ENCODE measurements at places on chromosomes 2 and 18.

GRCh38 chr18:74493689-74494088 lies 2.5 kb upstream of the CNDP2 start:
- no peak for DNase-seq

- no peak for DNase-seq
Observed at GRCh38 chr2:28085201-28085600, 194.7 kb downstream of the BABAM2 start.

DNA sequence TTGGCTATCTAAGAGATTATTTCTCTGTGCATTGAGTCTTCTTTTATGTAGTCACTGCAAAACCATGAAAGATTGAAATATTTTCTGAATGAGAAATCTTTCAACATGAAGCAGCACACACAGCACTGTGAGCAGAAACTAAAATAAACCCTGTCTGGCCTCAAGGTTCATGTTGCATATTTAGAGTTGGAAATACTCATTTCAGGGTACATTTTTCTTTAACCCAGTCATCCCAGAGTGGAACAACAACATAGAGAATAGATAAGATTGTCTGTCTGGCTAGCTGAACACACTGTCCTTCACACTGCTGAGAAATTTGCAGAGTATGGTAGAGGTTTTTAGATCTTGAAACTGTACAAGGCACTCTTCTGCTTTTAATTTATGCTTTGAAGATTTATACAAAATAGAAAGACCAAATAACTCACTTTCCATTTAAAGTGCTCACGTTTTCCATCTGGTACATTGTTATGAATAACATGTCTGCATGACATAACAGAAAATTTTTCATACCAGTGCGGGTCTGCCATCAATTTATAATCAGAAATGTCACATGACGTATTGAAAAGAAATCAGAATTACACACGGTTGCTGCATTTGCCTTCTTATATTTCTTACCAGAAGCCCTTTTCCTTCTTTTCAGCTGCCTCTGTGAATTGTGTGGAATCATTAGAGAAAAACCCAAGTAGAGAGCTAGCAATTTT lies 25.0 kb upstream of the FN1 start:
- no peak for DNase-seq

DNA sequence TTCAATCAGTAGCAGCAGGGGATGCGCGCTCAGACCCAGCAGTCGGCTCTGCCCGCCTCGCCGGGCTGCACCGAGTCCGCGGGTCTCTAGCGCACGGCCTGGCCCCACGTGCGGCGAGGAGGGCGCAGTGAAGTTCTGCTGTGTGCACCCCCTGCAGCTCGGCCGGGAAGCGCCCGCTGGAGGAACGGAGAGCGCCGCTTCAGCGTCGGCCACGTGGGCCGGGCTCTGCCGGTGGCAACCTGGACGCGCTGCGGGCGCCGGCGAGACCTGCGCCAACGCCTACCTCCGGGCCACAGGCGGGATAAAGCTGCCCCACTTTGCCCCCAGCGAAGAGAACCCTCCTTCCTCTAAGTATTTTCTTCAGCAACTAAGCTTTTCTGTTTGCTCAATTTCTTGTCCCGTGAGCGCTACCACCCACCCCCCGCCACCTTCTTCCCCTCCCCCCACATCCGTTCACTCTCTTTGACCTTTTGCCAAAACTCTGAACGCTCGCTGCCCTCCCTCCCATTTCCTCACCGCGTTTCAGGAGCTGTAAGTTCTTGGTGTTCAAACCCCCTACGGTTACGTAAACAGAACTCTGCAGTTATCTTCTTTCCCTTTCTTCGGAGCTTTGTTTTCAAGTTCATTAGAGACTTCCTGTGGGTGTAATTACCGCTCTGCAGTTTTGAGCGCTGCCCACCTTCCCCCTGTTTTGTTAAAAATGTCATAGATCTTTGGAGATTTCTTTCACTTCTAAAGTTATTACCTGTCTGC lies 42.6 kb upstream of the EDAR start:
- peak; percentile 41 for DNase-seq

DNA sequence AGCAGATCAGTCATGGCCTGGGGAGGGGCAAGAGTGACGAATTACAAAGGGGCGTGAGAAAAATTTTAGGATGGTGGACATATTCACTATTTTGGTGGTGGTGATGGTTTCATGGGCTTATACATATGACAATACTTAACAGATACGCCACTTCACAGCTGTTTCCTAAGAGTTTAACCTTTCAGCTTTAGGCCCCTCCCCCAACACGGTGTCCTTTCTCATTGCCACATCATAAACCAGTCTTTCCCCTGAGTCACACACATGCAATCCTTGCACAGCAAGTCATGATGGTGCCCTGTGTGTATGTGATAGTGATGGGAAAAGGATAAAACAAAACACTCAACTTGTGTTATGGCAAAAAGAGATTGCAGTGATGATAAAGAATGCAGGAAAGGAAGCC lies 47.6 kb upstream of the IL1R1 start:
- DNase-seq: no peak

DNA sequence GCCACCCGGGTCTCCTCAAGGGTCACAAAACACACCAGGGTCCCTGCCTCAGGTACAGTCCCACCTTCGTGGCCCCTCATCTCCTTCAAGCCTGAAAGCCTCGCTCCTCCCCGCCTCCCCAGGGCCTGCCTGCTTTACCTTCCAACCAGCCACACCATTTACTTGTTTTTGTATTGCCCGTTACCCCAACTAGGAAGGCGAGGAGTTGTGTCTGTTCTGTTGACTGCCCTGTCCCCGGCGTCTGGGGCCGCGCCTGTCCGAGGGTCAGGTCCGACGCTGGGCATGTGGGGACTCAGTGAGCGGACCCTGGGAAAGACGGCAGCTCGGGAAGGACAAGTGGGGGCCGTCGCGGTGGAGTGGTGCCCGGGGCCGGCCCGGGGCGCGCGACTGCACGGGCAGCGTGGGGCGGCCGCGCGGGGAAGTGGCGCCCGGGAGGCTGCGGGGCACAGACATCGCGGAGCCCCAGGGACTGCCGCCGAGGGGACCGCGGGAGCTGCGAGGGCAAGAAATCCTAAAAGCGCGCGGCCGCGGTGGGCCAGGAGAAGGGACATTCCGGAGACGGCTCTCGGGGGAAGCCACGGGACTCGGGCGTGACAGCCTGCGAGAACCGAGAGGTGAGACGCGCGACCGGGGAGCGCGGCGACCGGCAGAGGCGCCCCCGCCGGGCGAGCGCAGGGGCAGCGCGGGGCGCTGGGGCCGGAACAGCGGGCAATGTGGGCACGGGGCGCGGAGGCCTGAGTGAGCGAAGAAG lies 797 bp upstream of the GRHL1 start:
- DNase-seq: peak; percentile 9

- DNase-seq: no peak
Observed at GRCh38 chr2:54457323-54458023, 1.3 kb downstream of the SPTBN1 start.

- no peak for DNase-seq
Observed at GRCh38 chr18:33804258-33804657, 226.2 kb downstream of the ASXL3 start.

- DNase-seq: no peak
Observed at GRCh38 chr18:41464278-41464677, 490.8 kb upstream of the PIK3C3 start.

Data from stimulated activated CD4-positive, alpha-beta T cell treated with anti-CD3 and anti-CD28 coated beads, Interleukin-1b, Interleukin-23, amount 100 ng/mL, for 1 hour (primary cell).